ENCODE measurements at places on chromosomes 4 and X.

DNA sequence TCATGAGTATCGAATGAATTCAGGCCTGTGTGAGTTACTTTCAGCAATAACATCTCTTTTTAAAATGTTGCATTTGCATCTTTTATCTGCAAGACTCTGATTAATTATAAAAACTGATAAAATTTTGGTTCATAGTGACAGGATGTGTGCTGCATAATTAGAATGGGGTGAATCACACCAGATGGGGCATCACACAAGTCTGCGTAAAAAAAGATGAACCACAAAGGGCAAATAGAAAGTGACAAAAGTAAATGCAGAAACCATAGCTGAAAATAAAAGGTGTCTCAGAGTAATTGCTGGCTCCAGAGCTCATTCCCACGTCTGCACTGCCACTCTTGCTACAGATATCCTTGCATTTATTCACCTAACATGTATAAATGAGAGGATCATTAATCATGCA is 131.1 kb downstream of the HS3ST1 start:
- no peak for DNase-seq

GRCh38 chr4:82493721-82494425 is 63.5 kb downstream of the ENOPH1 start:
- no peak for DNase-seq

- DNase-seq = no peak
Observed at GRCh38 chr4:107862658-107863057, 37.9 kb downstream of the SGMS2 start.

GRCh38 chr4:987624-988513 is 1.0 kb downstream of the IDUA start:
- no peak for DNase-seq

DNA sequence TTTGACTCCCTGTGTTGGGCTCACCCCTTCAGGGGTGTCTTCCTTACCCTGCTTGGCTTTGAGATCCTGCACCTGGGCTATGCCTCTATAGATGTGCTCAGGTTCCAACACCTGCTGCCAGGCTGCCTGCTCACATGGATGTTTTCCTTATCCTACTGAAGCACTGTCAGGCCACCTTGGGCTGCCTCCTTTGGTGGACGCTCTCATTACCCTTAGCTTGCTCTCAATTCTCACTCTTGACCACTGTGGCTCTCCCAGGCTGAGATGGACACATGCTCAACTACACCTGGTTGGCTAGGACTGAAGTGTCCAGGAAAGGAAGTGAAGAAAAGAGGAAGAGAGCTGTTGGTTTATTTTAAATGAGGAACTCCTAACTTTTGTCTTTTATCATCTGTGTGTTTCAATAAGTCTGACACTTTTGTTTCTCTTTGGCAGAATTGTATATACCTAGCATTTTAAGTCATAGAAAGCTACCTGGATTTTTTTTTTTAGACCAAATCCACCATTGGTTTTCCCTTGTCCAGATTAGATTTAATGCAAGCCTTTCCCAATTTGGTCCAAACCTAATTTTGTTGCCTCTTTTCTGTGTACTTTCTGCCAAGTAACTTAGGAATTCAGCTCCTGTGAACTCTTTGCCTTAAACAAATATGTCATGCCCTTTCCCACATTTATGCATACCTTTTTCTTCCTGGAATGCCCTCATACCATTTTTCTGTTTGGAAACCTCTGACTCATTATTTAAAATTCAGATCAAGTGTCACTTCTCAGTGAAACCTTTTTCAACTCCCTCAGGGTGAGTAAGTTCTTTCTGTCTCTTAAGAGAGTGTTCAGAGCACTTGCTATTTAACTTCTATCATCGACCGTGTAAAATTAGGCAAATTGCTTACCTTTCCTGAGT is 175.8 kb downstream of the GC start:
- no peak for DNase-seq

DNA sequence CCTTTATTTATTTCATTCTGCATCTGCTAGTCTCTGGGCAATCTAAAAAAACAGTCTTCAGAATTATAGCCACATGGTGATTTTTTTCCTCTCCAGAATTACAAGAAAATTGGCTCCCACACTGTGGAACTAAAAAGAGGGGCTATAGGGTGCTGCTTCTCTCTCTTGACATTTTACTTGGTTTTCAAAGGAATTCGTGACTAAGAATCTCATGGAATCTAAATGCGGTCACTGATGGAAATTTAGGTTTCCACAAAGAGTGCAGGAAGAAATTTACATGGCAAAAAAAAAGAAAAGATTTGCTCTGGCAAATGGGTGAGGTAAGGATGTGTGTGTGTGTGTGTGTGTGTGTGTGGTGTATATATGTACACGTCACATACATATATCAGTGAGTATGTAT is 10.2 kb downstream of the ATXN3L start:
- no peak for DNase-seq

- DNase-seq = no peak
Observed at GRCh38 chrX:70219938-70220764, 14.3 kb upstream of the AWAT1 start.

GRCh38 chr4:151841107-151841506 is 80.3 kb upstream of the GATB start:
- DNase-seq = no peak

- DNase-seq = no peak
Observed at GRCh38 chr4:81106150-81106549, 75.6 kb downstream of the BMP3 start.

DNA sequence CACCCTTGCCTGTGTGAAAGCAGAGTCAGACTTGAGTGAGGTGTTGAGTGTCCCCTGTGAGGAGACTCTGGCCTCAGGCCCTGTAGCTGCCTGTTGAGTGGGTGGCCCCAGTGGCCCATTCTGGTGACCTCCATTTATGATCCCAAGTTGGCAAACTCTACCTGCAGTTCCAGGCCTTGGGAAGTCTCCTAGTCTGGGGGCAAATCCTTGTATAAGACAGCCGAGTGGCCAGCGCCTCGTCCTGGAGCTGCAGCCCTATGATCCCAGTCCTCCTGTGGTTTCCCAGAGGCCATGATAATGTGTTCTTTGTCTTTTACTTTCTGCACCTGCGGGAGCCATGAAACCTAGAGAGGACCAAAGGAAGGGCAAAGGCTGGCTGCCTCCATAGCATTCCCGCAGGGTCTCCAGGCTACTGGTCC is 58.7 kb downstream of the NBDY start:
- no peak for DNase-seq

DNA sequence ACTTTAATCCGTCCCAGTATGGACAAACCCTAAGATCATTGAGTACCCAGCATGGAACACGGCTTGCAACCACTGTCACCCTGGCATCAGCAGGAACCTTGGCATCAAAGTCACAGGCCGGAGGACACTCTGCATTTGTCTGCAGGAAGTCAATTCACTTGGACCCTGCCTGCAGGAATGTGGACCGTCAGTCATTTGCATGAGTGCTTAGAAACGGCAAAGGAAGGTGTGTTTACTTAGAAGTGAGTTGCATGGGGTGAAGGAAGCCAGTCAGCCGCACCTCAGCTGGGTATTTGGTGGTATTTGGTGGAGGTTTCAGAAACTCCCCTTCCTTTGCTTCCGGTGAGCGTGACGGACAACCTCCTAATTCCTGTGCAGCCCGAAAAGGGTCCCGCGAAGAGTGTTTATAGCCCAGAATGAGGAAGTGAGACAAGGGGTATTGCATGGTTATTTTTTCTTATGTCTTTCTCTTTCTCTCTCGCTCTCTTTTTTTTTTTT is 15.5 kb downstream of the P2RY8 start:
- no peak for DNase-seq

- DNase-seq = no peak
Observed at GRCh38 chrX:123108513-123109427, 75.3 kb upstream of the GRIA3 start.

DNA sequence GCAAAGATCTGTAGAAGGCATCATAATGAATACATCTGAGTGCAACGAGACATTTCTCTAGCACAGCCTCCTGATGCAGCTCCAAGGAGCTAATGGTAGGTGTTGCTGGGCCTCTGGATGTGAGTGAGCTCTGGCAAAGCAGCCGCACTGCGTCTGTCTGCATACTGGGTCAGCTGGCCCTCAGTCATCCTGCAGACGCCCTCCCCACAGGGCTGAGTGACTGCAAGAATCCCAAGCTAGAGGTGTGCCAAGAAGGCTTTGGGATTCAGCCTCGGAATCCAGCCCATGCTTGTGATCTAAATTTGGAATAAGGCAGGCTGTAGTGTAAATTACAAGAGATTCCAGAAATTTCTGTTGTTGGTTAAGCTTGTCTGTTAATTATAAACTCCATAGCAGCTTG is 18.5 kb downstream of the HERC3 start:
- DNase-seq = no peak

GRCh38 chrX:122934131-122934530 is 249.9 kb upstream of the GRIA3 start:
- DNase-seq = no peak

DNA sequence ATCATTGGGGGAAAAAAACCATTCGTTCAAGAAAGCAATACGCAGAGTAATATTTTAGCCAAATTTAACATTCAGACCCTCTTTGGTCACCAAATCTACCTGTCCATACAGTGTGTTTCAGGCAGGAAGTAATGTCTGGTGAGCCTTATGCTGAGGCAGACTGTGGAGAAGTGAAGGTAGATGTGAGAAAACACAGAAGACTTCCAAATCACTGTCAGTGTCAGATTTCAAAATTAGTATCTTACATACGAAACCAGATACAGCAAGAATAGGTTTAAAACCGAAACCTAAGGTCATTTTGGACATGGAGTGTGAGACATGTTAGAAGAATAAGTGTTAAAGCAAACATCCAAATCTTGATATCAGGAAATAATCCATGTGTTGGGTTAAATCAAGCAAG is 664.5 kb upstream of the HTR2C start:
- DNase-seq = no peak

DNA sequence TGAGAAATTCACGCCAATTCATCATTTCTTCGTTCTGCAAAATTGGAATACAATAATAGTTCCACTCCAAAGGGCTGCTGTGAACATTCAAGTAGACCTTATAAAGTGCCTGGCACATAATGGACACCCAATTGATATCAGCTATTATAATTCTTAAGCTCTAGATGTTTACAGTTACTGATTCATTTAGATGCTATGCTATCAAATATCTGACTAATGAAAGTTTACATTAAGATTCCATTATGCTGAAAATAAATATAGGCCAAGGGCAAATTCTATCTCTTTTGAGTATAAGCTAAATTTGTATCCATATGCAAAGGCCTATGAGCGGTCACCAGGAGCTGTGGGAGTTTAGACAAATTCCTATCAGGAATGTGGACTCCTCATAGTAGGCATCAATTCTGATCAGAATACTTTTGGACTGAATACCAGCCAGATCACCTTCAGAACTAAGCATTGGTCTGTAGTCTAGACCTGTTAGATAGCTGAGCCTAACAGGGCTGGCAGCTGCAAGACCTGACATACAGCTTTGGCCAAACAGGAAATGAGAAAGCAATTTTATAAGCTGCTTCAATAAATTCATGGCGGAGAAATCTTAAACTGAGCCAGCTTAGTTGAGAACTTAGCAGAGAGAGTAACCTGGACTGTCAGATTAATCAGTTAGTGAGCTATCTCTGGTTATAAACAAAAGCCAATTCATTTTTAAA is 384.3 kb upstream of the ACTRT1 start:
- DNase-seq = no peak

GRCh38 chrX:131816551-131817136 is 206.5 kb upstream of the STK26 start:
- DNase-seq = peak; percentile 44

DNA sequence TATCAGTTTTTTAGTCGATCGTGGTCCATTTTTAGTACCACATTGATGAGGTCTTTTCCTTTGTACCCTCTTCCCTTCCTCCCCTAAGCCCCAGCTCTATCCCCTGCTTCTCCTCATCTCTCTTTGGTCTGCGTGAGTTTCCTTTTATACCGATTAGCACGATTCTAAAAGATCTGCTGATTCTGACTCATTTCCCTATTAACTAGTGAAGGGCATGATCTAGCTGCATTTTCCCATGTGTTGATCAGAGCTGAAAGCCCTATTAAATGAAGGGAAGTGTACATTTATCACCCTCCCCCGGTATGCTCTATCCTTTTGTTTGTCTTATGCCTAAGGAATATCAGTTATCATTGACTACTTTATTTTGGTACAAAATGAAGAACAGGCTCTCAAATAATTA is 181.7 kb upstream of the NPY2R start:
- no peak for DNase-seq

DNA sequence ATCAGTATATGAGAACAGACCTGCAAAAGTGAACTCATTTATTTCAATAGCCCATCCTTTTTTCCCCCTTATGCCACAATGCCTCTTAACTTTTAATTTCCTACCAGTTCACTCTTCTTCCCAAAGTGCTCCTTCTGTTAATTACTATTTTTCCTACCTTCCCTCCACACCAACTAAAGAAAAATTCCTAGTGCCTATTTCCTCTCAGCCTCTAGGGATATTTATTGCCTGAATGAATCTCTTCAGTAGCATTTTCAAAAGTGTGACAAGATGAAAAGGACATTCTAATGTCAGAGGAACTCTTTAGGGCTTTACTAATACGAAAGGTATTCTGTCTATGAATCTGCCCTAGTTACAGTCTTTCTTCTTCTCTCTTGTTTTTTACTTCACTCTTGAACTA is 181.1 kb upstream of the SPRY1 start:
- no peak for DNase-seq

DNA sequence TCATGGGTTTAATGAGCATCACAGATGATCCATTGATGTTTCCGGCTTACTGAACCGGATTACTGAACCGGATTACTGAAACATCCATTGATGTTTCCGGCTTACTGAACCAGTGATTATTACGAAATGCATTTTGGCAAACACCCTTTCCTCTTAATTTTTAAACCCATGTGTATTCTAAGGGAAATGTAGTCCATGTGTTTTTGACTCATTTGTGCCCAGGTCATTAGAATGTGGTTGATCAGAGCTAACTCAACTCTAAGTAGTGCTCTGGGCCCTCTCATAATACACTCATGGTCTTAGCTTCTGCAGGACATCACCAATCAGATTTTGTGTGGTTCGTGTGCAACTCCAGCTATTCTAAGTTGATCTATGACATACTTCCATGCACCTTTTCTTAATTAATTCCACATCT is 141.6 kb downstream of the SPATA18 start:
- DNase-seq = no peak

GRCh38 chr4:168483811-168484210 is 3.5 kb upstream of the DDX60L start:
- no peak for DNase-seq

- no peak for DNase-seq
Observed at GRCh38 chr4:168101026-168101425, 8.7 kb downstream of the ANXA10 start.

GRCh38 chr4:13703096-13703495 is 75.6 kb upstream of the BOD1L1 start:
- no peak for DNase-seq

DNA sequence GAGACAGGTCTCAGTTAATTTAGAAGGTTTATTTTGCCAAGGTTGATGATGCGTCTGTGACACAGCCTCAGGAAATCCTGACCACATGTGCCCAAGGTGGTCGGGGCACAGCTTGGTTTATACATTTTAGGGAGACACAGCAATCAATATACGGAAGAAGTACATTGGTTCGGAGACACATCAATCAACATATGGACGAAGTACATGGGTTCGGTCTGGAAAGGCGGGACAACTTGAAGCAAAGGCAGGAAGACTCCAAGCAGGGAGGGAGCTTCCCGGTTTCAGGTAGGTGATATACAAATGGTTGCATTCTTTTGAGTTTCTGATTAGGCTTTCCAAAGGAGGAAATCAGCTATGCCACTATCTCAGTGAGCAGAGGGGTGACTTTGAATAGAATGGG is 225.2 kb upstream of the ZFP42 start:
- DNase-seq = no peak
